Heart left ventricle (tissue), 16 donors: ENCODE measurements at places on chromosomes 1 and 21. TPM values are rescaled to one million over a fixed set of nuclear protein-coding genes. Genes with fewer than 3 reads are reported as not detected.

GRCh38 chr1:1267488-1268283 is 6.0 kb downstream of the UBE2J2 start:
- no peak for DNase-seq

DNA sequence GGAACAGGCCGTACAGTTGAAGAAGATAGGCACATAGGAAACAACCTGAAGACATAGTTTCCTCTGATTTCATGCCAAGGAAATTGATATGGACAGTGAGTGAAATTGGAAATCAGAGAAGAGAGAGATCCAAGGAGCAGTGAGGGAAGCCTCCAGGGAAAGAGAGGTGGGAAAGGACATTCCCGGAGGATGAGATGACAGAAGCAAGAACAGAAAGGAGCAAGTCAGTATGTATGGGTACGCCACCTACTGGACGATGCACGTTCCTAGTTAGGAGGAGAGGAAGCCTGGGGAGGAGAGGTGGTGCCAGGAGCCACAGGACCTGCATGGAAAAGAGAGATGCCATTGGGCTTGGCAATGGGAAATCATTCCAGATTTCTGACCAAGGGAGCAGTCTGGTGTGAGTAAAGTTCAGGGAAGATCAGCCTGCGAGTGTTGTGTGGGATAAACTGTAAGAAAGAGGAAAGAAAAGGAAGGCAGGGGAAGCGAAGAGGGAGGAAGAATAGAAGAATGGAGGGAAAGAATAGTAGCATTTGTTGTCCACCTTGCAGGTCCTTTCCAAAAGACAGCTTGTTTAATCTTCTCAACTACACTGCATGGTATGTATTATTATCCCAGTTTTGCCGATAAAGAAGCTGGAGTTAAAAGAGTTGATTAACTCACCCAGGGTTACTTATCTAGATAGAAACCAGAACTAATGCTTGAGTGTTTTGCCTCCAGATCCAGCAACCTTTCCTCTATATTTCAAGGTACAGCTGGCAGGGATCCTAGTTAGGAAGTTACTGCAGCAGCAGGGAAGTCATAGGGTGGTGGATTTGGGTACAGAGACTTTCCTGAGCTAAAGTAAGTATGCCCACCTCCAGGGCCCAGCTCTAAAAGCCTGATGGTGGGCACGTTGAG is 27.4 kb downstream of the C1orf116 start:
- DNase-seq, result peak; percentile 32

The ZSWIM5 gene
- 1.0 TPM for total RNA-seq

The FGR gene
- 3.3 TPM for total RNA-seq

The AIDA gene
- 59.5 TPM for total RNA-seq

The AGRN gene
- 45.7 TPM for total RNA-seq

DNA sequence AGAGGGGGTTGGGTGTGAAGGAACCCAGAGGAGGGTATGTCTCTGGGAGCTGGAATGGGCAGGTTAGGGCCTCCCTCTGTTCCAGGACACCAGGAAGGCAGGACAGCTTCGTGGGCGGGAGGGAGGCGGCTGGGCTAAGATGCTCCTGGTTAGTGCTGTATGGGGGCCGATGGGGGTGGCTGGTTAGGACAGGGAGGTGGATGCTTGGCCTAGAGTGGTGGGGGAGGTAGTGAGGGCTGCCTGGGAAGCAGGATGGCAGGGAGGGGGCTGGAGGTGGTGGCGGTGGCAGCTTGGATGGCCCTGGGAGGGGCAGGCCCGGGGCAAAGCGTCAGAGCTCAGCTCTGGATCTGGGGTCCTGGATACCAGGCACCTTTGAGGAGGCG is 6.2 kb upstream of the MMP23B start:
- no peak for DNase-seq

The S1PR1 gene
- total RNA-seq, result 77.0 TPM

The OR2AK2 gene
- total RNA-seq, result not detected

The CCDC185 gene
- total RNA-seq, result not detected

The GSTM5 gene
- 2.1 TPM for total RNA-seq

The OR2T33 gene
- total RNA-seq, result not detected

- no peak for DNase-seq
These were observed 14.2 kb upstream of the CYP4B1 start for GRCh38 chr1:46784666-46785065.

- no peak for DNase-seq
These were observed 90.0 kb downstream of the VWA5B1 start for GRCh38 chr1:20380616-20381035.

DNA sequence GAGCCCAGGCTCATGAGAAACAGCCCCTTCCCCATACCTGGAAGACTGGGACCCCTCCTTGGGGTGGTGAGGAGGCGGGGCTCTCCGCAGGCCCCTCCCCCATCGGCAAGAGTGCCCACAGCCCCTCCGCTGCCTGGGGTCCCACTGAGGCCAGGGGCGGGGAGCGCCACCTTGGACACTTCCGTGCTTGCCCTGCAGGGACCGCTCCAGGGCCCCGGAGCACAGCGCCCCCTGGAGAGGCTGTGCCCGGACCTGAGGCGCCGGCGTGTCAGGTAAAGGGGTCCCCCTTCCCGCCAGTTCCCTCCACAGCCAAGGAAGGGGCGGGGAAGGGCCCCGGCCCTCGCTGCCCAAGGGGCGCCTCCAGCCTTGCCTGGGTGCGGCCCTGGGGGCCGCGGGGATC is 21.5 kb downstream of the INAVA start:
- no peak for DNase-seq

The CREG1 gene
- 64.1 TPM for total RNA-seq

DNA sequence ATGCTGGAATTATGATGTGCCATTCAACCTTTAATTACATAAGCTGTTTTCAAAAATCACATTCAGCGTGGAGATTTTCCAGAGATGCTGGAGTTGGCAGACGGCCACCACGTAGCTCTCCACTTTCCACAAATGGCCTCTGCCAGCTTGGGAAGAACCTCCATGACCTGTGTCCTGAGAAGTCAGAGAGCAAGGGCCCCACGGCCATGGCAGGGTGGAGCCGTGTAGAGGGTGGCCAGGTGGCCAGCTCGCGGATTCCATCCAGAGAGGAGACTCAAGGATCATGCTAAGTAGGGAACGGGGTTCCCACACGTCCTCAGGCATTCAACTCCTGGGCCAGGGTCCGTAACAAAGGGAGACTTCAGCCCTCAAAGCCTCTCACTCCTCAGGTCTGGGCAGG is 1.3 kb upstream of the GALE start:
- DNase-seq, result no peak

The TOR1AIP1 gene
- total RNA-seq, result 47.4 TPM
